Stimulated activated CD8-positive, alpha-beta memory T cell treated with anti-CD3 and anti-CD28 coated beads, Interleukin-7, amount 100 ng/mL, for 1 hour (primary cell): ENCODE measurements at places on chromosomes 16 and 17.

- no peak for DNase-seq
Measured at GRCh38 chr16:67384778-67385510, 8.4 kb downstream of the TPPP3 start.

- no peak for DNase-seq
Measured at GRCh38 chr16:14489460-14489859, 140.6 kb downstream of the PARN start.

DNA sequence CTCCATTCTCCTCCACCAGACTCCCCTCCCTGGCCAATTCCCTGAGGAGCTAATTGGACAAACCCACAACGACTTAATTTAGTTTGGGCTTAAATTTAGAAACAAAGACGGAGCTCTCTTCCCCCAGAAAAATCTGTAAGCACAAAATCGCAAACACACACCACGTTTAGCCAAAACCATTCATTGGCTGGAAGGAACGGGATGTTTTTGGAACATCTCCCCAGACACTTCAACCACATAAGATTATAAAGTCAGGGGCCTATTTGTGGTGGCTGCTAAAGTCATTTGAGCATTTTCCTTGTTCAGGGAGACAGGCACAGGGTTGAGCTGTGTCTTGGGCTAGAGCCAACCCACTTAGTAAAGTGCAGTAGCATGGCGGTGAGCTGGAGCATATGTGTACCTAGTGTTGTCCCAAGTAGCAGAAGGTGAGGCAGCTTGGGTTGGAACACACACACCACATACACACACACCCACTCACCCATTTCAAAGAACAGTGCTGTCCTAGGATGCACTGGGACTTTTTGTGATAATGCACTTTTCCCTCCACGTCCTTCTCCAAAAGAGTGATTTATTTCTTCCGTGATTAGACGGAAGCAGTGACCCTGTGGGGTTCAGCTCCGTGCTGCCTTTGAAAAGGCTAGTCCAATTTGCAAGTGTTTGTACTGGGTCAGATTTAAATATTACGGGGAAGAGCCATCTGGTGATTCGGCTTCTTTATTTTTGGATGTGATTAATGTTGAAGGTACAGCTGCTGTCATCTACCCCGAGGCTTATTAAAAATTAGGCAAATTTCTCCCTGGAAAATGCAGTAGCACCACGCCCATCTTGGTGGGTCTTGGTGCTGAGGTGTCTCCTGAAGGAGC is 32.2 kb downstream of the ELAC2 start:
- DNase-seq = no peak

- no peak for DNase-seq
Measured at GRCh38 chr17:74153821-74154430, 49.6 kb upstream of the RPL38 start.

- DNase-seq = no peak
Measured at GRCh38 chr17:75178453-75178852, 4.3 kb downstream of the SUMO2 start.

- DNase-seq = no peak
Measured at GRCh38 chr16:17233318-17234002, 237.3 kb downstream of the XYLT1 start.

DNA sequence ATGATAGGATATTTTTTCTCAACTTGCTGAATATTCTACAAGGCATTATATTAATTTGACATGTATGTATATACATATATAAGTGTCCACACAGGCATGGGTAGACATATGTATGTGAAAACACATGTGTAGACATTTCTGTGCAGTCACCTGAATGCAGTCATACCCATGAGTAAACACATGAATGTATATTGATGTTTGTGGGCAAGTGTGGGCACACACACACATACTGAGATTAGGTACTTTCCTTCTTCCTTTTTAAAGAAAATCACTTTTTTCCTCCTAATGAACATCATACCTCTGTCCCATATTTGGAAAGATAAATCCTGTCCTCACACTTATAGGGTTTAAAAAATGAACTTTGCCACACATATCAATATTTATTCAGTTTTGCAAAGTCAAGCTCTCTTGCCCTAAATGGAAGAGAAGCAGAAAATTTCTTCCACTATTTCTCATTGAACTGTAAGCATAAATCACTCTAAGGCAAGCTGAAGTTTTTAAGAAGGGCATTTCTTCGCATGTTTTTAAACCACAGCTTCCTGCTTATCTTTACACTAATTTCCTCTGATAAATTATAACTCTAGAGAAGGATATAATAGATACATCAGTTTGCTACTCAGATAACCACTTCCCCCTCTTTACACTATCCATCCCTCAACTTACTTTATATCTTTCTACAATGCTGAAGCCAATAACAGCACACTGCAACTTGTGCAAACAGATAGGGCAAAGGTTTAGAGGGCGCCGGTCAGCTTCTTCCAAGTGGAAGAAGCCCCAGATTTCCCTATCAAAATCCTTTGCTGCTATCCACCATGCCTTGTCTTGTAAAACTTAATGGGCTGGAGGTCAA is 49.6 kb upstream of the LRRC37A3 start:
- no peak for DNase-seq

DNA sequence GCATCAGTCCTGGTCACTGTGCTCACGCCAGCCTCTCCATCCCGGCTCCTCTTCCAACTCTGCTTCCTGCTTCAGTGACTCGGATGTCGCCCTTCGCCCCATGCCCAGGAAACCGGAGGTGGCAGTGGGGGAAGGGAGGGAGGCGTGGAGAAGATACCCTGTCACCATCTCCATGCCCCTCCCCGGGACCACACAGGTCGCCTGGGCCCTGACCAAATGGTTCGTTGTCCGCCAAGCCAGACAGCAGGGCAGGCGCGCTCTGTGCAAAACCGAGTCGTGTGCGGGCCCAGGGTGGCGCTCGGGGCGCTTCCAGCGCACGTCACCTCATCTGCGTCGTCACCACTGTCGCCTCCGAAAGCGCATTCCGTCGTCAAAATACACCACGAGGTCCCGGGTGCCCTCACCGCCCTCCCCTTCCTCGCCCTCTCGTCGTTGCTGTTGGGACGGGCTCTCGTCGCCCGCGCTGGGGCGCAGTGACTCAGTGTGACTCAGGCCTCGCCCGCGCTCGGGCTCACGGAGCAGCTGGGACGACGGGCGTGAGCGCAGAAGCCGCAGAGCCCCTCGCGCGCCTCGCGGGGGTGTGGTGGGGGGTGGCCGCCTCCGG is 39.2 kb downstream of the ZNF778 start:
- peak; percentile 48 for DNase-seq

DNA sequence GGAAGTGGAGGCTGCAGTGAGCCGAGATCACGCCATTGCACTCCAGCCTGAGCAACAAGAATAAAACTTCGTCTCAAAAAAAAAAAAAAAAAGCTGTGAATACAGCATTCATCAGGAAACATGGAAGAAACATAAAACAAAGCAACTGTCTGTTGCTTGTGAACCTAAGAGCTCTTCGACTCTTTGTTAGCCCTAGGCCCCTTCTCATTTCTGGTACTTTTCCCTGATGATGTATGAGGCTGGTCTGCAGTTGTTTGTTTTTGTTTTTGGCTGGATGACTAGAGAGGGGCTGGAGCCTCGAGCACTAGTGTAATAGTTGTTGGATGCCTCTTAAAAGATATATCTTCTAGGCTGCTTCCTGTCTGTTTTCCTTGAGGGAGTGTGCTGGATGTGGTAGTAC is 113.5 kb downstream of the MAP2K6 start:
- no peak for DNase-seq

DNA sequence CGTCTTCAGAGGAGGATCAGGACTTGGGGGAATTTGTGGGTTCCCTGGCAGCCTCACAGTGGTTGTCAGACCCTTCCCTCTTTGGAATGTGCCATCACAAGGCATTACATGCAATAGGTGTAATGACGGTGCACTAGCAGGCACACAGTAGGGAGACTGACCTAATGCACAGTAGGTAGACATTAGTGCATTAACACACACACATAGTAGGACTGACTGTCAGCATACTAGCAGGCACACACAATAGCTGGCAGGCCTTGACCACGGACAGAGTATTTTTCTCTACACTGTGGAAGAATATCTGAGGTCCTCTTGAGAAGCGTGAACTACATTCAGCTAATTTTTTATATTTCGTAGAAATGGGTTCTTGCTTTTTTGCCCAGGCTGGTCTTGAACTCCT is 10.9 kb upstream of the UBALD2 start:
- DNase-seq = no peak

DNA sequence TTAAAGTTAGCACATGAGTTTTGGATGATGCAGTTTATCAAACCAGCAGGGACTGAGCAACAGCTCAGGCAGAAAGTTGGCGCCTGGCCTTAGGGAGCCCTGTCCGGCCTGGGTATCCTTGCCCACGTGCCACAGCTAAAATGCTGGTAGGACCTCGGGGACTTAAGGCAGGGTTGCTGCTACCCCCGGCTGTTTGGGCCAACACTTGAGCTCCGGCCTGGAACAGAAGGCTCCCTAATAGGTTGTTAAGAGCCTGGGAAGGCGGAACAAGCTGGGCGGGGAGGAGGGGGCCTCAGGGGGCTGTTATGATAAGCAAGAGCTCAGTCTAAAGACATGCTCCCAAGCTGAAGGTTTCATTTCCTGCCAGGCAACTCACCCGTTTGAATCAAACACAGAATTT is 39.7 kb downstream of the CUEDC1 start:
- no peak for DNase-seq

GRCh38 chr17:9175700-9176467 is 154.6 kb downstream of the NTN1 start:
- DNase-seq = no peak

DNA sequence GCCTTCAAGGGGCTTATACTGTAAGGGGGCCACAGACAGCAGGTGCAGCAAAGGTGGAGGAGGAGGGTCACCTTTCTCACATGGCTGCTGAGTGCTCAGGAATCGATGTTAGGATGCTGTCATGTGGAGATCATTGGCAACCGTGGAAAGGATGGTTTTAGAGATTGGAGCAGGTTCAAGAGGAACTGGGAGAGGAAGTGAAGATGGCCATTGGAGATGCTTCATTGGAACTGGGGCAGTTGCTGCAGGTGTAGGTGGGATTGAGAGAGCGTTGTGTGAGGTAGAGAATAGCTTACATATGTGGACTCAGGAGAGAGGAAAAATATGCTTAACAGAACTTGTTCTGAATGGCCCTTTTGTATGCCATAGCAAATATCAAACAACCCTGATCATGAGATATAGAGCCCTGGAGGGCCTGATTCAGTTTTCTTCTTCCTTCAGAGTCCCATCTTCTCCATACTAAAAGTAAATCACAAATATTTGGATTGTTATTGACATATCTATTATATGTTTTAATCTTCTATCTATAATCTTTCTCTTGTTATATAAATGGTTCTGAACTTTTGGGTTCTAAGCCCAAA is 40.8 kb downstream of the LDHD start:
- no peak for DNase-seq

DNA sequence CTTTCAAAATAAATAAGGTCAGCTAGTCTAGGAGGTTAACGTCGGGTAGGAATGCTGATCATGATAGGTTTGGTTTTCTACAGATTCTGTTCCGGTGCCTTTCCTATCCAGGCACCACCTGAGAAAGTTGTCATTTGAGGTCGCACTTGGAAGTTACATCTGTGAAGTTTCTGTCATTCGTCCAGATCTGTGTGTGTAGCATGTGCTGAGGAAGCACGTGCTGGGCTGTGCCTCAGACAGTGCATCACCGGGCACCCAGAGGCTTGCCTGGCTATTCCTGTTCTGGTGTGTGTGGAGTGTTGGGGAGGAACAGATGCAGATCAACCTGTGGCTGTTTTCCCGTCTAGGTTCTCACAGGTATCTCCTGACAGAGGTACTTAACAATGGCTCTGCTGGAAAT is 42.6 kb downstream of the DNAJA2 start:
- DNase-seq = no peak

GRCh38 chr17:74497471-74497870 is 31.0 kb downstream of the CD300A start:
- no peak for DNase-seq

DNA sequence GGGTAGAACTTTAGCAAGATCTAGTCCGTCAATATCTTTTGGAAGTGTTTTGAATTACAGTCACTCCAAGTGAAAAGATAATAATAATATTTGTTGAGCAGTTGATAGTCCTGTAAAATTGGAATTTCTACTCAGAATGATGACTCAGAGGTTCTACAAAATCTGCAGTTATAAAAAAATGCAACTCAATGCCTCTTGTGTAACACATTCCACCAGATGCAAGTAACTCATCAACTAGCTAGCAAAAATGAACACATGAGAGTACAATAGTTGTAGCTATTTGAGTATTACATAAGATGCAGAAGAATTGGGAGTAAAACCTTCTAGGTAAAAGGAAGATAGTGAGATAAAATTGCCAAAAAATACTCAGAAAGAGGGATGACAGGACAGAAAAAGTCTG is 177.2 kb downstream of the CDH8 start:
- DNase-seq = no peak

DNA sequence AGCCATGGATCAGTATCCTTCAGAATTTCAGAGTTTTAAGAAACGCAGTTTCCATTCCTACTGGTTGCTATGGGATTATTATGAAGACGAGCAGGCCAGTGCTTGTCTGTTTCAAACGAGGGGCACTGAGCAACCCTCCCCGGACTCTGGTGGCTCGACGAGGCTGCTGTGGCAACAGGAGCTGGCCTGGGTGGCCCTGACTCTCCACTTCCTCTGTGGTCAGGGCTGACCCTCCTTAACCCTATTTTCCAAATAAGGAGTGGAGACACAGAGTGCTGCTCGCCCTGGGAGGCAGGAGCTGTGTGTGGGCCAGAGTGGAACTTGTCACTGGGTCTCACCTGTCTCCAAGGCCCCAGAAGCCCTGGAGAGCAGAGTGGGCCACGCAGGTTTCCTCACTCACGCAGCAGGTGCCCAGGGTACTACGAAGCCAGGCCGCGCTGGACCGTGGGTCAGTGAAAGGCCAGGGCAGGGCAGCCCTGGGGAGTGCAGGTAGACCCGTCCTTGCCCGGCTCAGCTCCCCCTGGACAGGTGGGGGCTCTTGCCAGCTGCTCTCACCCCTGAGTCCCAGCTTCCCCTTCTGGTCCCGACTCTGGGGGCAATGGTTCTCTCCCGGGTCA is 3.3 kb downstream of the GALNS start:
- DNase-seq = no peak

- no peak for DNase-seq
Measured at GRCh38 chr16:4753227-4753626, 13.7 kb downstream of the ZNF500 start.

DNA sequence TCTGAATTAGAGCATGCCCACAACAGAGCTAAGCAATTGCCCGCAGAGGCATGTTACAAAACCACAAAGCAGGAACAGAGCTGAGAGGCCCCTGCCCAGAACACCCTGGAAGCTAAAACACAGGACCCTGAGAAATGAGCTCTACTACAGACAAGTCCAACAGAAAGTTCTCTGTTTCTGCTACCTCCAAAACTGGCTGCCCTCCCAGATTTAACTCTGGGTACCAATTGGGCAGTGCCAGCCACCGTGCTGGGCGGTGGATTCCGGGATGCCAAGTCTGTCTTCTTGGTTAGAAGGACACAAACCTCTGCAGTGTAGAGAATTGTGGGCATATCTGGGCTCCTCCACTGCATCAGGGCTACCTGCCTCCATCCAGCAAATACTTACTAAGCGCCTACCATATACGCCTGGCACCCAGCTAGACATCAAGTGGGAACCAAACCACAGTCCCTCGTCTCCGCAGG is 1.0 kb downstream of the CMTM4 start:
- no peak for DNase-seq

GRCh38 chr17:7060165-7060891 is 16.4 kb upstream of the SLC16A11 start:
- no peak for DNase-seq

GRCh38 chr16:67240506-67240905 is 6.8 kb downstream of the FHOD1 start:
- DNase-seq = no peak
